SK-N-DZ (cell line): ENCODE measurements at places on chromosomes 7 and 10.

- DNase-seq = no peak
Observed at GRCh38 chr7:3159445-3159844, 115.8 kb upstream of the CARD11 start.

DNA sequence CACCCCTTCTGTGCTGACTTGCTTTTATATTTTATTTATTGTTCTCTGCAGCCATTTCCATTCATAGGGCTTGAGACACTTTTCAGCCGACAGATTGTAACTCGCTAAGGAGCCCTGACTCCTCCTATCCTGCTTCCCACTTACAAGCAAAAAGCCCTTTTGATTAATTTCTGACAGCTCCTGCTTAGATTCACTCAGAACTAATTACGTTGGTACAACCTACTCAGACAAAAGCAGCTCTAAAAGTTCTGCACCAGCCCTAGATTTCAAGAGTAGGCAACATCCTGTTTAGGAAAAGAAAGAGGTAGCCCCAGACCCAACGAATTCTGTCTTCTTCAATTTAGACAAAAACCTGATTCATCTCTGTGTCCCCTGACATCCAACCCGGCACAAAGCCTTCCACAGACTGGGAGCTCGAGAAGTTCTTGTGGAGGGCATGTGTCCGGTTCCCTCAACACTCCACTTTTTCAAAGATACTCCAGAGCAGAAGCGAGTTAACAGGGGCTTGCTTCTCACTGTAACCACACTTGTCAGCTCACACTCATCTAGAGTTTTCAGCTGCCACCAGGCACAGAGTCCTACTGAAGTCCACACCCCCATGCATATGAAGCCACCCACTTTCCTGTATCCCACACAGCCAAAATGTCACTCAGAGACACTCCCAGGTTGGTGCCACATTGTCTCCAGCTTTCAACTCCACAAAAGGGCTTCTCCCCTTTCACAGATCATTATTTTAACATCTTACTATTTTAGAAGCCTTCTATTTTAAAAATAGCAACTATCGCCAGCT lies 113.6 kb upstream of the NFE2L3 start:
- DNase-seq = no peak

GRCh38 chr7:112509402-112509801 lies 28.6 kb downstream of the LSMEM1 start:
- DNase-seq = no peak

DNA sequence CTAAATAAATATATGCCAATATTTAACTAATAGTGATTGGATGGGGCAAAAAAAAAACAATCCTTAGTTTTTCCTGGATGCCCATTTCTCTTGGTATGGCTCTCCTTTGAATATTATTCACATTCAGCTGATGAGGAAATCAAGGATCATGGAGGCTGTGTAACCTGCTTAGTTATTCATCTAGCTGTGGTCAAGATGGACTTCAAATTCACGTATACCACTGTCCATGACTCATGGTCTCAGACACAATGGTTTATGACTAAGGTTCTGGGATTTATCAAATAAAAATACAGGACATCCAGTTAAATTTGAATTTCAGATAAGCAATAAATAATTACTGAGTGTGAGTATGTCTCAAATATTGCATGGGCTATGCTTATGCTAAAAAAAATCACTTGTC lies 191.5 kb upstream of the CELF2 start:
- DNase-seq = no peak

DNA sequence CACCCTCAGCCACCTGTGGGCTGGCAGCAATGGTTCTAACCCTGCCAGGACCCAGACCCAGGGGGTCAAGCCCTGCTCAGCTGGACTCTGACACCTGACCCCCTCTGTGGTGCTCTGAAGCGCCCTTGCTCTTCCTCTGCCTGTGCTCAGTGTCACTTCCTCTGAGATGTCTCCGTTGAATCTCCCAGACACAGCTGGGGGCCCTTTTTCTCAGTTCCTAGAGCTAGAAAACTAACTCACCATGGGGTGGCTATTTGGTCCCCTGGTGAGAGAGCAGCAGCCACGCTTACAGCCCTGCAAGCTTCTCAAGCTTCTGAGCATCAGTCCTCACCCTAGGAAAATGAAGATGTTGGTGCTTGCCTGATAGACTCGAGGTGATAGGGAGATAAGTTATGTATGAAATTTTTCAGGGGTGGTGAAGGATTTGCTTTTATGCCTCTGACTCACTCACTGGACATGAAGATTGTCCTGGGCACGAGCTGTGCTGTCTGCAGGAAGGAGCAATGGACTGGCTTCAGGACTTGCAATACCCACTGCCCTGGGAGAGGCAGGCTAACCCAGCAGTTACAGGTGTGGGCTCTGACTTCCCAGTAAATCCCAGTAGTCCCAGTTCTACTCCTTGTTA lies 29.6 kb downstream of the COL13A1 start:
- no peak for DNase-seq

GRCh38 chr10:132444877-132445351 lies 47.9 kb downstream of the PWWP2B start:
- no peak for DNase-seq

DNA sequence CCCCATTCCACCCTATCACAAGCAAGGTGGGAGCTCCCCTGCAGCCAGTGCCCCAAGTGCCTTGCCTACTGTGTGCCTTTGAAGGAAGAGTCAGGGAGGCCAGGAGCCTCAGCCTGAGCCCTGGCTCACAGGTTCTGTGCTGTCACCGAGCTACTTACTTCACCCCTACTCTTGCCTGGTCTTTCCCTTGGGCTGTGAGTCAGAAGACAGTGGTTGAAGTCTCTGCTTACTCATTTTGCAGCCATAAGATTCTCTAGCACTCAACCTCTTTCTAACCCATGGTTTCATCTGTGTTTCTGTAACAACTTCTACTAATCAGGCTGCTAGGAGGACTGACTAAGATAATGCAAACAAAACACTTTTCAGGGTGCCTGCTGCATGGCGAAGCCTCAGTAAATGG lies 114.5 kb downstream of the PLCE1 start:
- DNase-seq = no peak

DNA sequence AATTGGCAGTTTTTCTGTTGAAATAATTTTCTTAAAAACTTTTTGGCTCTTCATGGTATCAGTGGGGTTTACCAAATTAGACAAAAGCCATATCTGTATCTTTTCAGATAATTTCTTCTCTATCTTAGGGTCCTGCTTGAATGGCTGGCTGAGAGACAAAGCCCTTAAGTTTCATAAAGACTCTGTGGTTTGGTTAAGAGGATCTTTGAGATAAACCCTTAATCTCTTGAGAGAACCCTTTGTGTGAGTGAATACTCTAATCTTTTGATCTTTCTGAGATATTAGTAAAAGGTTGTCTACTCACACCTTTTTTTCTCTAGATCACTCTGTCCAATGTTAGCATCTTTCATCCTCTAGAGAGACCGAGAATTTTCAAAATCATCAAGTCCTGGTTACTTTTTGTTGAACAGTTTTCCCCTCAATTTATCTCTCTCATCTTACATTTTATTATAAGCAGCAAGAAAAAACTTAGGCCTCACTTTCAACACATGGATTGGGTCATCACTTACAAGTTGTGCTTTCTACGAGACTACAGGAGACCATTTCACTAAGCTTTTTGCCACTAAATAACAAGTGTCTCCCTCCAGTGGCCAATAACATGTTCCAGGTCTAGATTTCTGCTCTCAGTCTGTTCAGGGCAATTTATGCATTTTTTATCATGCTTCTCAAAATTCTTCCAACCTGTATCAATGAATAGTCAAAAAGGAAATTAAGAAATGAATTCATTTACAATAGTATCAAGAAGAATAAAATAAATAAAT lies 28.4 kb downstream of the DNAJC9 start:
- no peak for DNase-seq

GRCh38 chr10:63699785-63700613 lies 178.8 kb downstream of the REEP3 start:
- DNase-seq = no peak

GRCh38 chr7:143492799-143493739 lies 15.4 kb downstream of the TAS2R41 start:
- DNase-seq = no peak

DNA sequence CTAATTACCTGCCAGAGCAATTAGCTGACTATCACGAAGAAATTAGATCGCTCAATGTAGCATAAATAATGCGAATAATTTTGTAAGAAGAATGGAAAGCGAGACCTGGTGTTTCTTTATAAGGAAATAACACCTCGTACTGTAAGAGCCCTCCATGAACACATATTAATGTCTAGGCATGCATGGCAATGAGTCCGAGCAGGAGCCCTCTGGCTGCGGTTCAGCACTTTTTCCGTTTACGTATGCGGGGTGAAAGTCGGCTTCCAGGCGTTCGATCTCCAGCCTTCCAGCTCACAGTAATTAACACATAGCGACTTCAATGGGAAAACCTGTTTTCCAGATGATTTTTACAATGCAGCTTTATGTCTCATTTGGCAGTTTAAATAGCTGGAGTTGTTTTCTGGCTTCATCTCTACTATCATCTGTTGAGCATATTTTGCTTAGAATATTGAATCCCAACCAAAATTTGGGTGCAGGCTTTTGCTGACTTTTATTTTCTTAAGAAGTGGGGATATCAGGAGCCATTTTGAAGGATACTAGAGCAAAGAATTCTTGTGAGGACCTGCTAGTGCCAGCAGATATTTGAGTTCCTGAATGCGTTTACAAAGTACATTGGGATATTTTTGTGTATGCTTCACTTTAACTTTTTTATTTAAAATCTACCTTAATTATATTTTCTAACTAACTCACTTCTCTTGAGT lies 7.2 kb upstream of the SP8 start:
- no peak for DNase-seq

- DNase-seq = no peak
Observed at GRCh38 chr7:42733040-42733439, 178.8 kb downstream of the C7orf25 start.

DNA sequence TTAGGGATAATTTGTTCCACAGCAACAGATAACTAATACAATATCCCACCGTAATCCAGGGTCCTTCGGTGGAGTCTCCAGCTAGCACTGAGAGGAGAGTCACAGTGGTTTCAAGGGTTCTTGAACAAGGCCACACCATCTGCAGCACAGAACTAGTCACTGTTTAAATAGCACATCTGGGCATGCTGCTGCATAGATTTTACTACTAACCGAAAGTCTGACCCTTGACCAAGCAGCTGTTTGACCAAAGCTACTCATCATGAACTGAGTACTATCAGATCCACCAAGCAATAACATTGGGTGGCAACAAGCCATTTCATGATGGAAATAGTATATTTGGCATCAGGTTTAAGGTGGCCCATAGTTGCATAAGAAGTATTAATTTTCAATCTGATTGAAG lies 53.2 kb downstream of the ANKMY2 start:
- DNase-seq = no peak

DNA sequence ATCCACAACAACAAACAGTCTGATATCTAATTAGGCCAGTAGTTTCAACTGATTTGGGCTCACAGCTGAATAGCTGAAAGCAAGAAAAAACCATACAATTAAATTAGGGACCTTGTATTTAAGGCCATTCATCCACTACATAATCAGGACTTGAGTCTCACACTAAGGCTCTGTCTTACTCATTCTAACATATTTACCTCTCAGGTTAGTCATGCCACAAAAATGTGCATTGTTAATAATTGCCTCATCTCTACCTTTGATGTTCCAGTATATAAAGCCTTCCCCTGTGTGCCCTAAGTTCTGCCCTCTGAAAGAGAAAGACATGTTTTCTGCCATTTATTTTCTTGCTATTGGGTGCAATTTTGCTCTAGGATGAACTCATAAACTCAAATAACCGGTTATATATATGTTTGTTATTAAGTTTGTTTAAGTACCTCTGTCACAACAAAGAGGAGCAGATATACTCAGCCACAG lies 5.3 kb upstream of the C1GALT1 start:
- no peak for DNase-seq
